ENCODE measurements at places on chromosomes 2 and 18.

DNA sequence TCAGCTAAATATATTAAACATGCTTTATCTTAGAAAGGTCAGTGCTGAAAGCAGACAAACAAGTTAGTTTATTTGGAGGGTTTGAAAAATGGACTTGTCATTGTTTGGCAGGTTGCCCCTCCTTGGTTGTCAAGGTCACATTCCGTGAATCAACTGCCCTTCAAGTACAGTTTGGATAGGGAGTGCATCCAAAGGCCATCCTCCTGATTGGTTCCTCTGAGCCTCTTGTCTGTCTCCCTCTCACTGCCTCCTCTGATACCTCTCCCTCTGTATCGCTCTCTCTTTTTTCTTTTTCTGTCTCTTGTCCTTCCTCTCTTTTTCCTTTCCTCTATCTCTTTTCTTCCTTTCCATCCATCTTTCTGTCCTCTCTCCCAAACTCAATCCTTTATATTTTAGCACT, 5.4 kb downstream of the ITGAV start:
- no peak for DNase-seq

DNA sequence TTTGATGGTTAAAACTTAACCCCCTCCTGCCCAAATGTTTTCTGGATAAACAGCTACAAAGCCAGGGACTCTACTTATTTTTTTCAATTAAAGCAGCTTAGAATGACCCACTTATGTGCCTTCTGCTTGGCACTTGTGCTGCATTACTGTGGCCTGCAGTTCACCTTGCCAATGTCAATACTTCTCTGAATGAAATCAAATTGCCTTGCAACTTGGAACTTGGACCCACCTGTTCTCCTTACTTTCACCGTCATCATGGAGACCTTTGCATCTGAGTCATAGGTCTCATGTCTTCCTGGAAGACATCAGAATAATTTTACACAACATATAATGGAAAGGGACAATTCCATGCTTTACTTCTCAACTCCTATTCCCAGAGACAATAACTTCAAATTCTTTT, 92.1 kb upstream of the FHL2 start:
- DNase-seq: no peak

- DNase-seq: no peak
Observed at GRCh38 chr2:156909983-156910382, 347.5 kb upstream of the GALNT5 start.

- no peak for DNase-seq
Observed at GRCh38 chr18:64318547-64318946, 169.7 kb upstream of the LINC00305 start.

- no peak for DNase-seq
Observed at GRCh38 chr2:158497486-158497885, 40.7 kb downstream of the PKP4 start.

GRCh38 chr2:65227020-65227455, 593 bp upstream of the ACTR2 start:
- no peak for DNase-seq

GRCh38 chr2:140808820-140809219, 1322.0 kb downstream of the LRP1B start:
- DNase-seq: no peak

DNA sequence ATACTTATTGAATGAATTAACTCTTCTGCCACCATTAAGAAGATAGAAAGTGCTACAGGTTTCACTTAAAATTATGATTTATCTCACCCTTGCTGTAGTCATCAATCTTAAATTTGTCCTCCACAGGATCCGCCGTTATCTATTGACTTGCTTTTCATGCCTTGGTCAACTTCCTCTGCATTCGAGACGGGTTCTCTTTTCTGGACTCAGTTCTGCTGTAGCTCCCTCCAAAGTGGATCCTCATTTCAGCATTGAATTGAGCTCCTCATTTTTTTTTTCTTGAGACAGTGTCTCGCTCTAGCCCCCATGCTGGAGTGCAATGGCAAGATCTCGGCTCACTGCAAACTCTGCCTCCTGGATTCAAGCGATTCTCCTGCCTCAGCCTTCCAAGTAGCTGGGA, 27.6 kb downstream of the INPP5D start:
- no peak for DNase-seq

DNA sequence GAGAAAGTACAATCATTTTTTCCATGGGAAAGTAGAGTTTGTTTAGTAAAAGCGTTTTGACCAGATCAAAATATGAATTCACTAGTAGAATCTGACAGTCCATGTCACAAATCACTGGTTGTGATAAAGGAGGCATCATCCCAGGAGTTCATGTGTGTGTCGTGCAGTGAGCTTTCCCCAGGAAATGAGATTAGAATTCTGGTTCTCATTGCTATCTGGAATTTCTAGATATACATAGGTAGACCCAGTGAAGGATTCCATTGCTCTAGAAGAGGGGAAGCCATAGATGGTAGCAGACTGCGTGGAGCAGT, 206.6 kb downstream of the NCK2 start:
- DNase-seq: no peak

DNA sequence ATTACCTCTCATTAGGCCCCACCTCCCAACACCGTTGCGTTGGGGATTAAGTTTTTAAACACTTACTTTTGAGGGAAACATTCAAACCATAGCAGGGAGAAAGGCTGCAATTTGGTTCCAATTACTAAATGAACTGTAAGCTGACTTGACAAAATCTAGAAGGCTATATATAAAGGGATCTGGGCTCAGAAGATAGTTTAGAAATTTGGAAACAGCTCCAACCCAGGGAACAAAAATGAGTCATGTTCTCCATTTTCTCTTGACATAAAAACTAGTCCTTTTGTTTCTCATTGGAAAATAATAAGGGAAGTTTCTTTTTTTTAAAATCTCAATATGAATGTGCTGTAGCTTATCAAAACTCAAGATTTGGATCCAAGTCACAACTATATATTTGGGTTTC, 17.5 kb downstream of the MOGAT1 start:
- DNase-seq: no peak

GRCh38 chr2:72915907-72916742, 1.2 kb upstream of the EMX1 start:
- DNase-seq: no peak

GRCh38 chr2:176507786-176508185, 238.5 kb downstream of the MTX2 start:
- DNase-seq: no peak

DNA sequence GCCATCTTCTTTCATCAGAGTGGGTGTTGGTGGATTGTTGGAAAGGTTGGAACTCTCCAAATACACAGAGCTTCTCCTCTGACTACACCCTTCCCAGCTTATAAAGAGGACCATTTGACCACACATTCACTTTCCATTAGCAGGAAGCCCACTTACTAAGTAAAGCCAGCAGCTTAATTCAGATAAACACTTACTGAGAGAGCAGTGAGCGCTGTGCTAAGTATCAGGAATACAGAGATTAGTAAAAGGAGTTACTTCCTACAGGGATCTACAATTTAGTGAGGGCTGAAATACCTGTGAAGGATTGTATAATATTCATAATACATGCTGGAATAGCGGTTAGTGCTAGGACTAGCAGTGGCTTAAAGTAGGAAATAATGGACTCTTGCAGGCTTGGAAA, 343.0 kb downstream of the NYAP2 start:
- no peak for DNase-seq

DNA sequence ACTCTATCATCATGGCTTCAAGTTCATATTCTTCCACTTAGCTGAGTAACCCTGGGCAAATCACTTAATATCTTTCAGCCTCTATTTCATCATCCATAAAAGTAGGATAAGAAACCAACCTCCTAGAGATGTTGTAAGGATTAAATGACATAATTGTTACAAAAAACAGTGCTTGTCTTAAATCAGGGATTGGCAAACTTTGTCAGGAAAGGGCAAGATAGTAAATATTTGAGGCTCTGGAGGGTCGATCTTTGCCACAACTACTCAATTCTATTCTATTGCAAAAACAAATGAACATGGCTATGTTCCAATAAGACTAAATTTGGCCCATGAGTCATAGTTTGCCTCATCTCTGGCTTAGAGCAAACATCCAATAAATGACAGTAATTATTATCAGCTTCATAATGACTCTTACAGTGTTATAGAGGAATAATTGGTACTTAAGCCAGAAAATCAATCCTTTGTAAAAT, 184.7 kb downstream of the SATB2 start:
- DNase-seq: no peak

DNA sequence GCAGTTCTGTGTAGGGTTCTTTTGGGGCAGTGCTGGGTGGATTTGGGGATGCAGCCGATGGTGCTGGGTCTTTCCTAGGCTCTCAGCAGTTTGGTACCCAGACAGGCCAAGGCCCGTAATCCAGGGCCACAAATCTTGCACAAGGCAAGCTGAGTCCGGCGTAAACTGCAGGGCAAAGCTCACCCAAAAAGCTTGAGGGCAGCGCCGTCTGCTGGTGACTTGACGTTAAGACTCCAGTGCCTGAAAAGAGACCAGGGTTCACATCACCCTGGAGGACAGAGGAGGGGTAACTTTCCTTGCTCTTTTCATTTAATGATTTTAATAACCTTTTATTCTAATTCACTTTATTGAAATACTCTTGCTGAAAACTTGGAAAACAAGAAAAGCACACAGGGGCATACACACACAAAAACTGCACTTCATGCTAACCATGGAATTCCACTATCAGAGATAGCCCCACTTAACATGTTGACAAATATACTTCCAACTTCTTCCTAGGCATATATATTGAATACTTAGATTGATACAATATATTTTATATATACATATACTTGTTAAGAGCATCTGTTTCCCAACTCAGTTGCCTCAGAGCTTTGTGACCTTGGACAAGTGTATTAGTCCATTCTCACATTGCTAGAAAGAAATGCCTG, 38.9 kb downstream of the CNGA3 start:
- DNase-seq: no peak

Data from vagina (tissue), 2 donors.